ENCODE measurements at places on chromosomes 7 and 10.

GRCh38 chr10:114448897-114449296 is 44.6 kb upstream of the AFAP1L2 start:
- no peak for DNase-seq

GRCh38 chr7:184294-185264 is 7.8 kb upstream of the FAM20C start:
- DNase-seq, result peak; percentile 72

- DNase-seq, result no peak
These were observed 50.9 kb upstream of the LOXL4 start for GRCh38 chr10:98318861-98319260.

DNA sequence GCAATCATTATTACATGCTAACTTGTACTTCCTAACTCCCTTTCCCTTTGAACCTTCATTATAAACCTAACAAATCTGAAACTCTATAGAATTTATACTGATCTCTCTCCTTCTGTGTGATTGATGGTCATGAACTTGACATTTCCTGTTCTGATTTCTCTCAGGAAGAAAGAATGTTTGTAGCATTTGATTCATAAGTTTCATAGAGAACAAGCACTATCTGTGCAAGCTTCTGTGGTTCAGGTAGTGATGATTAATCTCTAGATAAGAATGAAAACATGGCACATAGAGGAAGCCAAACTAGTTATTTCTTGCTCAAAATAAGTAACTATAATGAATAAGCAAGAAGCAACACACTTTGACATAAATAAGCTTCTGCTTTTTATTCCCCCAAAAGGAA is 34.2 kb downstream of the TFPI2 start:
- peak; percentile 11 for DNase-seq

DNA sequence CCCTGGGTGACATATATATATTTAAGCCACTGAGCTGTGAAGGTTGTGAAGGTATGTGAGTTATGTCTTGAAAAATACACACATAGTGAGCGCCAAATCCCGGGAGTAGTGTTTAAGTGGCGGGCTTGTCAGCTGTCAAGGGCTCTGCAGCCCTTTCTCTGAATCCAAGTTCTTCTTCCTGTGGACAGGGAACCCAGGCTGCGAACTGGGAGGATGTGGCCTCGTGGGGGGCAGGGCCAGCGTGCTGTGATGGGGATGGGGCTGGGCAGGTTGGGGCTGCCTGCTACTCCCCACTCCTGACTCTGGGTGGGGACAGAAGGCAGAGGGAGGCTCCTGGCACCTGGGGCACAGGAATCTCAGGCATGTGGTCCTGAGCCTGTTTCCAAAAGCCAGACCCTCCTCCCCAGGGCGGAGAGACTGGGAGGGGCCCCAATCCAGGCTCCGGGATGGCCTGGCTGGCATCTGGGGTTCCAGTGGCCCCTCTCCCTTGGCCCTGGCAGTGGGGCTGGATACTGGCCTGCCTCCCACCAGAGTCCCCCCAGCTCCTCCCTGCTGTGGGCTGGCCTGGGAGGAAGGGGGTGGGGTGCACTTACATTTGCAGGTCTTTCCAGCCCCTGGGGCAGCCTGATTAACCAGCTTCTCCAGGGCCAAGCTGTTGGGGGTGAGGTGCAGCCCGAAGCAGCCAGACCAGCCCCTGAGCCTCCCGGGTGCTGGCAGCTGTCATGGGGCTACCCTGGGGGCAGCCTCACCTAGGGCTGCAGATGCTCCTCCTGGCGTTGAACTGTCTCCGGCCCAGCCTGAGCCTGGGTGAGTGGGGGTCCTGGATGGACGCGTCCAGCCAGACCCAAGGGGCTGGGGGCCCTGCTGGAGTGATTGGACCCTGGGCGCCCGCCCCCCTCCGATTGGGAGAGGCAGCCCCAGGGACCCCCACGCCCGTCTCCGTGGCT is at the start of gene UPK3B:
Gene UPK3B, plus strand, starts transcription at position 622 of the 947 bp plus-strand sequence. Its CDS starts 101 bp downstream, at position 723.
- no peak for DNase-seq

- peak; percentile 83 for DNase-seq
These were observed 3.1 kb downstream of the SH3PXD2A start for GRCh38 chr10:103852189-103852711.

Data from fibroblast of the aortic adventitia (primary cell).